CD4-positive, alpha-beta T cell treated with Interleukin-1 beta for 1 hour (primary cell): ENCODE measurements at places on chromosomes 5 and 9.

DNA sequence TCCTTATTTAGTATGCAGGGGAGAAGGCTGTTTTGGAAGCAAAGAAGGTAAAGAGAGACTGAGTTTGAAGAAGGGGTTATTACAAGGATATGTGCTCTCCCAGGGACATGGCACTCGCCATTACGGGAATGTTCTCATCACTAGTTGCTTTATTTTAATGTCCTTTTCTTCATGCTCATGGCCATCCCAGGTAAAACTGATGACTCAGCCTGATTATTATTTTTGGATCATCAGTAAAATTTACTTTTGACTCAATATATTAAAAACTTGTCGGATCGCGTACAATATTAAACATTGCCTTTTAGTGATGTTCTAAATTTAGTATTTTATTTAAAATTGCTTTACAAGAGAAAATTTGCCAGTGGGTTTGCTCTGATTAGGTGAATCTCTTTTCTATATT, 414.7 kb downstream of the TLE4 start:
- no peak for DNase-seq

DNA sequence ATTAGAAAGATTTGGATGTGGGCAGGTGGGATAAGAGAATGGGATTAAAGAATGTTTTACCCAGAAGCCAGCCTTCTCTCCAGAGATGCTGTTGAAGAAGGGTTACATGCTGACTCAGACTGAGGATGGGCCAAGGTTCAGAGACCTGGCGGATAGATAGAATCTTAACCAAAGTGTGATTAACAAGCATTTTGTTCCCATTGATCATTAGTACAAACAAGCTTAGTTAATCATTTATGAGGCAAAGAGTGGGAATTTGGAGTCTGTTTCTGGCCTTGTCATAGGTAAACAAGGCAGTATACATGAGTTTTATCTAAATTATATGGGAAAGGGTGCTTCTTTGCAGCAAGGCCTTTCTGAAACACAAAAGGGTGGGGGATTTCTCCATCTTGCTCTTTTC, 20.8 kb upstream of the DTWD2 start:
- no peak for DNase-seq

DNA sequence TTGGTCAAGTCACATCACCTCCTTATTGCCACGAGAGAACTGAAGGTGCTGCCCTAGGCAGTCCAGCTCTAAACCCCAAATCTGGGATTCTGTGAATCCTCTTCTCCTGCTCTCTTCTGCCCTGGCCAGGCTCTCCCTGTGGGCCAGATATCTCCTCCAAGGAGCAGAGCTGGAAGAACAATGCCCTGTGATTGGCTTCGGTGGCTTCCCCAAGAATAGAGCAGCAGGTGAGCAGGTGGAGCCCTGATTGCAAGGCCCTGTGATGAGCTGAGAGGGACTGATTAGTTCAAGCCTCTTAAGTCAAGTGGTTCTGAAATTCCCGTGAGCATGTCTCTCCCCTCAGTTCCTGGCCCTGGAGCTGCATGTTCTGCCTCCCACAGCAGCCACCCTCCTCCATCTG, 175.3 kb upstream of the BRINP1 start:
- no peak for DNase-seq

DNA sequence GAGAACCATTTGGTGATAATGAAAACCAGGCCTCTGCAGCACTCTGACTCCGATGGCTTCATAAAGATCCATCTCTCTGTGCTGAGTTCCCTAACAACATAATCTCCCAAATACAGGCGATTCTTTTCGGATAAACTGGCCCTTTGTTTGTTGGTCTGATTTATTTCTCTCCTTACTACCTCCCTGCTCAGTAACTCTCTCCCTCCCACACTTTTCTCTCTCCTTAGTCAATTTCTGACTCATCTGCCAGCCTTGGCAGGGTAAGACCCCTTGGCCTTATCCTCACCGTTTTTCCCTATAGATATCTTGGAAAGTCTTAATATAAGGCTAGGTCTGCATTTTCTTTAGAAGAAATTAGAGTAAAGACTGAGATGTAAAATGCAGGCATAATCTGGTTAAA, 128.7 kb downstream of the BRINP1 start:
- no peak for DNase-seq

- DNase-seq: no peak
These were observed 1140.6 kb downstream of the EFNA5 start for GRCh38 chr5:106530150-106530549.

DNA sequence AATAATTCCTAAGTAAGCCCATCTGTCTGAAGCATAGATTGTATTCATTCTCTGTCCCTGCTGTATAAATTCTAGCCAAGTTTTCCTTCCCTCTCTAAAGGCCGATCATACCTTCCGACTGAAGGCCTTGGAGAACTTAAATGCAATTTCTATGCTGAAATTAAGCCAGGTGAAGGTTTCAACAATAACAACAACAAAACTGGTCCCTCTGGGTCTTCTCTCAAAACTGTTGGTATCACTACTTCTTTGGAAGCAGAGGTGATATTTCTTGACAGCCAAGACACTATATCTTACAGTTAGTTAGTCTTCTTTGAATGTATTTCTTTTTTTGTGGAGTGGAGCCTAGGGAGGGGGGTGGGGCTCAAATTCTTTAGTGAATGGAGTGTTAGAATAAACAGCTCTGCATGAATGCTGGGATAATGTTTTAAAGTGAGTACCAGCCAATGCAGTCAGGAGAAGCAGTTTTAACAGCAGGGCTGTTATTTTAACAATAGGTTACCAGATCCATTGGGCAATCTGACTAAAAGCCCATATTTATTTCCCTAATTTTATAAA, 508.9 kb downstream of the EBF1 start:
- DNase-seq: no peak

DNA sequence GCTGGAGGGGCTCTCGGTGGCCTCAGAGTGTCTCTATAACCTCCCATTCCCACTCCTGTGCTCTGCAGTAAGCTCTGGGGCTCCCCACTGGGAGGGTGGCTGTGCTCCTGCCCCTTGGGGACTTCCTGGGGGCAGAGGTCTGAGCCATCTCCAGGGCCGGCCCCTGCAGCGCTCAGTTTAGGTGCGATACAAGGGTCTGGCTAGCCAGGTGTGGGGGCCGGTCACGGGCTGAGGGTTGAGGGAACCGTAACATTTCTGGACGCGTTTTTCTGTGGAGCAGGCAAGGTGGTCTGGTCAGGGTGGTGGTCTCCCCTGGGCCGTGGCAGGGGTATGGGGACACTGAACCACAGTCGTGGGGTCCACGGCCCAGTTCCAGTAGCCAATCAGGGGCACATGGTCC, 38.0 kb upstream of the SLC6A19 start:
- DNase-seq: no peak

DNA sequence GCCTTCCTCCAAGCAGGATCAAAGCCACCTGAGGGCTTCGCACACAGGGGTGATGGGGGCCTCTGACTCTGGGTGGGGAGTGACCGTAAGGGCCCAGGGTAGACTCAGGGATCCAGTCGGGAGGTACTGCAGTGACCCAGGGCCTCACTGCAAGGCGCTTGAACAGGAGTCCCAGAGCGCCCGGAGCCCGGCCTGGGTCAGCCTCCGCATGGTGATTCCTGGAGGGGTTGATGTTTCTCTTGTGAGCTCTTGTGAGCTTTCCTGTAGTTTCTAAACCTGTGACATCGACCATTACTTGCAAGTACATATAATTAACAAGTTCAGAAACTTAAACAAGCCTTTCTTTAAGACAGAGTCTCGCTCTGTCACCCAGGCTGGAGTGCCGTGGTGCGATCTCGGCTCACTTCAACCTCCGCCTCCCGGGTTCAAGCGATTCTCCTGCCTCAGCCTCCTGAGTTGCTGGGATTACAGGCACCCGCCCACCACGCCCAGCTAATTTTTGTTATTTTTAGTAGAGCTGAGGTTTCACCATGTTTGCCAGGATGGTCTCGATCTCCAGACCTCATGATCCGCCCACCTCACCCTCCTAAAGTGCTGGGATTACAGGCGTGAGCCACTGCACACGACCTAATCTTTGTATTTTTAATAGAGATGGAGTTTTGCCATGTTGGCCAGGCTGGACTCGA, 19.8 kb downstream of the PTGES start:
- no peak for DNase-seq

- DNase-seq: peak; percentile 33
These were observed 617 bp downstream of the PPP6C start for GRCh38 chr9:125189011-125189360.

GRCh38 chr5:54834121-54834842, 151.1 kb downstream of the ESM1 start:
- no peak for DNase-seq

DNA sequence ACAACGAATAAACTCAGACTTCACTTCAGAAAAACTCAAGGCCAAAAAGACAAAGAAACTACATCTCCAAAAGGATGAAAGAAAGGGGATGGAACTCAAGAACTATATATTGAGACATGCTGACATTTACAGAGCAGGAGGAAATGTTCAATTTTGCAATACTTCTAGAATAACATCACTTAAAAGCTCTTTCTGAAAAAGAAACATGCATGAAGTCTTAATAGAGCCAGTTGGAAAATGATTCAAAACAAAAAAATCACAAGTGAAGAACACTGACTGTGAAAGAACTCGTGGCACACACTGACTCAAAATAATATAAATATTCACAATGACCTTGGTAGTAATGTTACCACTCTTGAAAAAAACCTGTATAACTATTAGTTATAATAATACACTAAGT, 267.8 kb upstream of the NREP start:
- DNase-seq: no peak

DNA sequence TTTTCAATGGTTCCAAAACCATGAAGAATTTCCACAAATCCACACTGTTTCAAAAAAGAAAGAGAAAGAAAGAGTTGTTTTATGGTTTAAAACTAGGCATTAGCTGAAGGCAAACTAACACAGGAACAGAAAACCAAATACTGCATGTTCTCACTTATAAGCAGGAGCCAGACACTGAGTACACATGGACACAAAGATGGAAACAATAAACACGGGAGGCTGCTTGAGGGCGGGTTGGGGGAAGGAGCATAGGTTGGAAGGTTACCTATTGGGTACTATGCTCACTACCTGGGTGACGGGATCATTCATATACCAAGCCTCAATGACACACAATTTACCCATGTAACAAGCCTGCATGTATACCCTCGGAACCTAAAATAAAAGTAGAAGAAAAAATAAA, 45.0 kb downstream of the SEMA6A start:
- no peak for DNase-seq

DNA sequence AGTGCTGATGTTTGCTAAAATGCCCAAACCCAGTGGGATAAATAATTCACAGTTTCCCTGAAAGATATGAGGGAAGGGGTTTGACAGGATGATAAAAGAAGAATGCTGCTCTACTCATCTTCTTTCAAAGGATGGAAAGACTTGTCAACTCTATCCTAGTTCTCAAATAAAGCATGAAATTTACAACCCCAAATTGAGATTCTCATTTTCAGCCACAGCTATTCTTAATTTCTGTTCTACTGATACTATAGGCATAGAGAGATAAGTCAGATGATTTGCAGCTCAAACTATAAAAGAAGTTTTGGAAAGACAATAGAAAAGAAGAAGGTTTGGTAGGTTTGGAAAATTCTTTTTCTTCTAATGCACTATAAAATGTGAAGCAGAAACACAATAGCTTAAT, 542.6 kb downstream of the CSNK1G3 start:
- no peak for DNase-seq

GRCh38 chr5:85663708-85664031, 954.1 kb upstream of the COX7C start:
- no peak for DNase-seq

DNA sequence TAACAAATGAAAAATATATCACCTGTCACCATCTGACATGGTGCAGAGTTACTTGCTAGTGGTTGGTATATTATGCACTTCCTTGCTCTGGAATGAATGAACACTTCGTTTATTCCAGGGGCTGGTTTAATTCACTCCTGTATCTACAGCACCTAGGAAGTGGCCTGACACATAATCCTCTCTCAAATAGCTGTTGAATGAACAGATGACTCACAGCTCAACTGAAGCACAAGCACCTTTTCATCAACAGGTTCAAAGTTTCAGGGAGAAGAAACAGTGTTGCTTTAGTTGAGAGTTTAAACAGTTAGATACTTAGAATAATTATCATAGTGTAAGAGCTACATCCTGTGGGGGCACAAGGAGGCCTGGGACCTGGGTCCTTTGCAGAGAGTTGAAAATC, 135.0 kb upstream of the DAP start:
- DNase-seq: no peak

DNA sequence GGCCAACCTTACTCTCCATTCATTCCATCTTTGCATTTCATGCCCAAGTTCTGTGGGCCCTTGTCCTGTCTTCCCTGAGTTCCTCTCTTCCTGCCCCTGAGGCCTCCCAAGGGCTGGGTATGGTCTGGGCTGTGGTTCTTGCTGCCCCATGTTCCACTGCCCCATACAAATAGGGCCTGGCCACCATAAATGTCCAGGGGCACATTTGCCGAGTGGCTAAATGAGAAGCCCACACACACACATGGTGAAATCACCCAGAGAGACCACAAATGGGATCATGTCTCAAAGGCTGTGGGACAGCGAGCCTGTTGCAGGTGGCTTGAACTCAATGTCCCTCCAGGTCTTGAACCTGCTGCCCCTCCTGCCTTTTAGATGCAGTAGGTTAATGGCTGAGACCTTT, 1.2 kb downstream of the TIFAB start:
- DNase-seq: no peak

DNA sequence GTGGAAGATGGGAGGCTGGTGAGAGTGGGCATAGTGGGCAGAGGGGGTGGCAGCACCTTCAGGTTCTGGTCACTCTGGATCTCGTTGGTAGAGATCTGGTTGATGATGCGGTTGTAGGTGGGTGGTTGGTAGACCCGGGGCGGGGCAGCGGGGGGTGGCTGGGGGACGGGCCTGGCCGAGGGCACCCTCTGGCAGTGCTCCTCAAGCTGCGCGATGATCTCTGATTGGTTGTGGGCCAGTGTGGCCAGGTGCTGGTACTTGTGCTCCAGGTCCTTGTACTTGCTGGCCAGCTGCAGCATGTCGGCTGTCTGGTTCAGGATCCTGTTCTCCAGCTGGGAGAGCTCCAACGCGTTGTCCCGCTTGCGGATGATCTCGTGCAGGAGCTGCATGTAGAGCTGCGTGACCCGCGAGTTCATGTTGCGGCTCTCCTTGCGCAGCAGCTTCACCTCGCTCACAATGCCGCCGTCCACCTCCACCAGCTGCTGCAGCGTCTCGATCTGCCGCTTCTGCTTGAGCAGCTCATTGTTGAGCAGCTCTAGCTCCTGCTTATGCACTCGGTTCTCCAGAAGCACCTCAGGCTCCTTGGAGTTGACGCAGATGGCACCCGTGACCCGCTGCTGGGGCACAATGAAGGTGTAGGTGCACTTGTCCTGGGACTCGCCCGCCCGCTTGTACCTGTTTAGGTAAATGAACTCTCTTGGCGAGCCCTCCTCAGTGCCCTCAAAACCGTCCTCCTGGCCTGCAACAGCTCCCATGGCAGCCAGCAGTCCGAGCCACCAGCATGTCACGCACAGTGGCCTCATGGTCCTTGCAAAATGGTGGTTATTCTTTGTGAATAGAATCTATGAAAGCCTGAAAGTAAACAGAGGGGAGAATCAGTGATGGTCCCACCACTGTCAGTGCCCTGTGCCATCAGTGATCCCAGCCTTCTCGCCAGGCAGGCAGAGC, 14.2 kb downstream of the ANGPTL2 start:
- no peak for DNase-seq

GRCh38 chr5:98929710-98930298, 997 bp upstream of the CHD1 start:
- DNase-seq: no peak

GRCh38 chr9:69149321-69149807, 24.7 kb upstream of the TJP2 start:
- no peak for DNase-seq

- no peak for DNase-seq
These were observed 10.8 kb upstream of the NIPAL4 start for GRCh38 chr5:157449011-157449723.
